Calu3 (cell line): ENCODE measurements at places on chromosomes 1 and 21. TPM values are rescaled to one million over a fixed set of nuclear protein-coding genes. Genes with fewer than 3 reads are reported as not detected.

Gene B3GALT5
- total RNA-seq: 40.8 and 48.2 TPM in 2 replicates

Gene ZNF692
- 61.4 and 61.5 TPM in 2 replicates for total RNA-seq

Gene LIX1L
- total RNA-seq: 6.3 and 7.2 TPM in 2 replicates

Gene TMPRSS2
- total RNA-seq: 13.1 and 15.6 TPM in 2 replicates

Gene PROK1
- not detected in 2 replicates for total RNA-seq

DNA sequence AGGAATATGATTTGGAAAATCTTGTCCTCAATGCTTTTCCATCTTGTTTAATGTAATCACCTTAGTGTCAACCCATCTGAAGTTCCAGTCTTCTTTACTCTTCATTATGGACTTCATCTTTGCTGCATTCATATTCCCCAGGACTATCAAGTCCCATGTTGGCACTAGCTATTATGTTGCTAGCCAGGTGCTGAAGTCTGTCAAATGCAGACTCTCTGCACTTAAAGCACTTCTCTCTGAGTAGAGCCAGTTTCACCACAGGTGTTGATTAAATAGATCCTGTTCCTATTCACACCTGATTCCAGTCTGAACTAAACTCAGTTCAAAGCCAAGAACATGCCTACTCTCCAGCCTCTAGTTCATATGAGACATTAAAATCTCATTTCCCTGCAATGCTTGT lies 75.0 kb upstream of the PKN2 start:
- DNase-seq: no peak

- DNase-seq: no peak
These were observed 9.3 kb downstream of the KIF21B start for GRCh38 chr1:201013991-201014815.

DNA sequence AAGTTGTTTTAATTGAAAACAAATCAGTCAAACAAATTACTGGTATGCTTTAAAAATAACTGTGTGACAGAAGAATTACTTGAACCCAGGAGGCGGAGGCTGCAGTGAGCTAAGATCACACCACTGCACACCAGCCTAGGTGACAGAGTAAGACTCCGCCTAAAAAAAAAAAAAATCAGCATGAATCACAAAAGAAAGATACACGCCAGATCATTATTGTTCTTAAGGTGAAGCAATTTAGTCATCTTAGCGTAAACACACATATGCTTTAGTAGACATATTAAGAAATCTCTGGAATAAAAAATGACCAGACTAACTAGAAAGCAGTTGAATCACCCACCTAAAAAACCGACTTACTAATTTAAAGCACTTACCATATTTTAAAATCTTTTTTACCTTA lies 20.2 kb downstream of the RERE start:
- no peak for DNase-seq

DNA sequence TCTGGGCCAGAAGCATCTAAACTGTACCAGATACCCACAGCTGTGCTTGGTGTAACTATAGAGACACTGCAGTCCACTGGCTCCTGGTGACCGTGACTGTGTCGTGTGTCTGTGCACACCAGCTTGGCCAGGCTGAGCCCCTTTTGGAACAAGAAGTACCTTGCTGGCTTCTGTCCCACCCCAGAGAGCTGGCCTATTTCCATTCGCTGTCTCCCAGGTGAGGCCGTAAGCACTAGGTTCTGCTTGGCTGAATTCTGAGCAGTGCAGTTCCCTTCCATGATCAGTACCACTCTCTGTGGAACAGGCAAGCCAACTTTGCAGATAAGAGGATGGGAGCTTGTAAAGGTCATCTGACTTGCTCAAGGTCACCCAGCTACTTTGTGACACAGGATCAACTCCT lies 119.9 kb upstream of the DNAH14 start:
- DNase-seq: no peak
